ENCODE measurements at places on chromosomes 2 and 18. TPM values are rescaled to one million over a fixed set of nuclear protein-coding genes. Genes with fewer than 3 reads are reported as not detected.

The KLHL41 gene
- total RNA-seq = not detected

The CYP1B1 gene
- total RNA-seq = 36.3 TPM

The DYNAP gene
- not detected for total RNA-seq

The SULT1C4 gene
- not detected for total RNA-seq

The TUBA3E gene
- total RNA-seq = not detected

The B3GNT7 gene
- 14.0 TPM for total RNA-seq

The SCYGR3 gene
- total RNA-seq = not detected

The MYO7B gene
- total RNA-seq = not detected

The LAMA1 gene
- total RNA-seq = not detected

GRCh38 chr2:158936978-158937377 is 31.5 kb upstream of the TANC1 start:
- no peak overlapping the region for H3K27ac ChIP-seq
- no peak for DNase-seq
- H3K4me3 ChIP-seq = no peak overlapping the region

- H3K27ac ChIP-seq = no peak overlapping the region
- H3K4me1 ChIP-seq = no peaks in the 10 kb centered on the region
- H3K4me3 ChIP-seq = no peak overlapping the region
- no peaks in the 10 kb centered on the region for H3K27me3 ChIP-seq
Measured at GRCh38 chr2:23488584-23488983, 103.6 kb downstream of the KLHL29 start.

DNA sequence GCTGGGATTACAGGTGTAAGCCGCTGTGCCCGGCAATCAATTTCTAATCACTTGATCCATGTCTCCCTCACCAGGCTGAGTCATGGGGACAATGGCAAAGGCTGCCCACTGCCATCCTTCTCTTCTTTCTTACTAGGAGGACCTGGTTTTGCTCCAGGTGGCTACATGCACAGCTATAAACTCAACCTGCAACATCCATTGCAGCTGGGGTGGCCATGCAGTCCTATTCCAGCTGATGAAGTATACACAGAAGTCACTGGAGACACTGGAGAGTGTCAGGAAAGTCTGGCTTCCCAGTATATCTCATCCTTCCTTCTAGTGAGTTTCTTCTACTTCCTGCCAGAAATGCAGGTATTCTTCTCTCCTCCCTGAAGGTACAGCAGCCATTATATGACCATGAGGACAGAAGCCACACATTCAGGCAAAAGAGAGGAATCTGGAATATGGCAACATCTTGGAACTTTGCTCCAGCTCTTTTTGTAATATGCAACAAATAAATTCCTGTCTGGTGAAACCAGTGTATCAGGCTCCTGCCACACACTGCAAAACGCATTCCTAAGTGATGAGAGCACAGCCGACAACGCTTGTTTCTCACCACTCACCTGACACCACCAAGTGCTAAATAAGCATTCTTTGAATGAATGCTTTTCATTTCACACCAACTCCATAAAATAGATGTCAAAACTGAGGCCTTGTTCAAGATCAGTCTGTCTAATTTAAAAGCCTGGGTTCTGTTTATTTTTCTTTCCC is 32.3 kb downstream of the SCTR start:
- no peaks in the 10 kb centered on the region for H3K27me3 ChIP-seq
- peak; percentile 77 for DNase-seq
- peaks cover 34% of the 10 kb centered on the region for H3K4me1 ChIP-seq
- no peaks in the 10 kb centered on the region for H3K36me3 ChIP-seq
- H3K4me3 ChIP-seq = no peak overlapping the region

DNA sequence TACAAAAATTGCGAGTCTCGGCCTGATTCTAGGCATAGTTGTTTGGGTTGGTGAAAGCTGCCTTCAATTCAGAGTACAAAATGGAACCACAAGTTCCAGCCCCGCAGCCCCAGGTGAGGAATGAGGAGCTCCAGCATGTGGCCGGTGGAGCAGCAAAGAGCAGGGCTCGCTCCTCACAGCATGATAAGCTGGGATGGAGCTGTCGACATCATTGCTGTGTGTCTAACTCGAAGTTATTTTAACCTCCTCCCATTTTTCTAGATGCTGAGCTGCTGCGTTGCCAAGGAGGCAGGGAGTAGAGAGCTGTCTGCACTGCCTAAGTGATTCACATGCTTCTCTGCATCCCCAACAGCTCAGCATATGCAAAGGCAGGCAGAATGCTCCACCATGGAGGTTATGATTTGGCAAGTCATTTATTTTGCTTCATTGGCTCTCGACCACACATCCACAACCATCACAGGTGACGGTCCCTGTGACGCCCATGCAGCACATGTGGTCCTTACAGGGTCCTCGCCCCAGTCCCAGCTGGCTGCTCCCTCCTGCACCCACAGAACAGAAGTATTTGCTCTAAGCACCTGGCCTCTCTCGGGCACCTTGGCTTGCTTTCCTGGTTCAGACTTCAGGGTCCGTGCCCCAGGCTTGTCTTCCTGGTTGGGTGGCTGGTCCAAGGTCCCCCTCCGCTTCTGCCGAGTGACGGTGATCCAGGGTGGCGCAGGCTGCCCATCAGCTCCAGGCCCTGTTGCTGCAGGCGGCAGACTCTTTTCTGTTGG is 66.0 kb upstream of the MGAT4A start:
- H3K27me3 ChIP-seq = no peaks in the 10 kb centered on the region
- H3K36me3 ChIP-seq = 0 out of 2 replicates have a peak, but pooled peaks cover 4% of the 10 kb centered on the region
- H3K27ac ChIP-seq = no peak overlapping the region
- peaks cover 39% of the 10 kb centered on the region for H3K4me1 ChIP-seq
- no peak for DNase-seq

- peak overlapping the region; percentile 99 for H3K27ac ChIP-seq
- DNase-seq = peak; percentile 9
- peaks cover 4% of the 10 kb centered on the region for H3K36me3 ChIP-seq
- no peak overlapping the region for H3K4me3 ChIP-seq
Measured at GRCh38 chr2:142973160-142973821, 95.8 kb downstream of the KYNU start.

DNA sequence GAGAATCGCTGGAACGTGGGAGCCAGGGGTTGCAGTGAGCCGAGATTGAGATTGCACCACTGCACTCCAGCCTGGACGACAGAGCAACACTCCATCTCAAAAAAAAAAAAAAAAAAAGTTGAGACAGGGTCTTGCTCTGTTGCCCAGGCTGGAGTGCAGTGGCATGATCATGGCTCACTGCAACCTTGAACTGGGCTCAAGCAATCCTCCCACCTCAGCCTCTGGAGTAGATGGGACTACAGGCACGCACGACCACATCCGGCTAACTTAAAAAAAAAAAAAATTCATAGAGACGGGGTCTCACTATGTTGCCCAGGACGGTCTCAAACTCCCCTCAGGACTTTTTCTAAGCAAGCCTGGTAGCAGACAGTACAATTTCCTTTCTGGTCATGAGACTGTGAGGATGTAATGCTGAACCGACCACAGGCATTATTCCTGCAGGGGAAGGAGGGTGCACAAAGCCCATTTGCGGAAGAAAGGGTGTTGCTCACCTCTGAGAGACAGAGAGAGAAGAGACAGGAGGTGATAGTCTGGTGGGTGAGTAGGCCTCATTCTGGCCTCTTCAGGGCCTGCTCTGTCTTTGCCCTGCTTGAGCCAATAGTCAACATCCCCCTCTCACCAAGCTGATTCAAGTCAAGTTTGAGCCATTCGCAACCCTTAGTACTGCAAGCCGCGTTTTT is 205.3 kb downstream of the ZFP36L2 start:
- no peaks in the 10 kb centered on the region for H3K27me3 ChIP-seq
- no peak overlapping the region for H3K4me3 ChIP-seq
- peaks cover 35% of the 10 kb centered on the region for H3K4me1 ChIP-seq
- H3K27ac ChIP-seq = no peak overlapping the region

GRCh38 chr2:8677646-8678592 is 3.9 kb upstream of the ID2 start:
- no peaks in the 10 kb centered on the region for H3K4me1 ChIP-seq
- H3K27ac ChIP-seq = no peak overlapping the region
- no peak for DNase-seq
- H3K36me3 ChIP-seq = no peaks in the 10 kb centered on the region

- no peak for DNase-seq
- no peak overlapping the region for H3K27ac ChIP-seq
- peaks cover 10% of the 10 kb centered on the region for H3K36me3 ChIP-seq
Measured at GRCh38 chr2:36502081-36502480, 95.9 kb downstream of the FEZ2 start.

- peak overlapping the region; percentile 71 for H3K27ac ChIP-seq
- peak overlapping the region; percentile 87 for H3K4me3 ChIP-seq
- peaks cover 30% of the 10 kb centered on the region for H3K4me1 ChIP-seq
Measured at GRCh38 chr2:112055730-112056625, 909 bp downstream of the TMEM87B start.

DNA sequence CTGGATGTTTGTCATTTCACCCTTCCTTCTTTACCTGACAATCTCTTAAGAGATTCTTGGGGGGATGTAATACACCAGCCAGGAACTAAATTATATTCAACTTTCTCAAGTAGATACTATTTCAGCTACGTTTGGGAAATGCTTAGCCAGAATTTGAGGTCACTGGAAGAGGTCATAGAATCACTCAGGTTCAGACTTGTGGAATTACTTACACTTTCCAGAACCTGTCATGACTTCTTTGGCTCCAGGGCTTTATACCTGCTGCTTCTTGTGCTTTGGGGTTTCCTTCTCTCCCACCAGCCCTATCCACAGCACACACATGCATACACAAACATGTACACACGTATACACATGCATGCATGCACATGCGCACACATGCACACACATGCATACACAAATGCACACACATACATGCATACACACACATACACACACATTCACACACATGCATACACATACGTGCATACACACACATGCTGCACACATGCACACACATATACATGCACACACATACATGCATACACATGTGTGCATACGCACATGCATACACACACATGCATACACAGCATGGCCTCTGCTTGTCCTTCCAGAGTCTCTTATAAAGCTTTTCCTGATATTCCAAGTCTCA is 23.5 kb upstream of the ANXA4 start:
- no peak for DNase-seq
- H3K4me3 ChIP-seq = no peak overlapping the region

- peaks cover 27% of the 10 kb centered on the region for H3K4me1 ChIP-seq
- H3K27ac ChIP-seq = no peak overlapping the region
- no peak for DNase-seq
- no peaks in the 10 kb centered on the region for H3K36me3 ChIP-seq
- H3K4me3 ChIP-seq = no peak overlapping the region
Measured at GRCh38 chr2:11679486-11680181, 9.6 kb upstream of the NTSR2 start.

DNA sequence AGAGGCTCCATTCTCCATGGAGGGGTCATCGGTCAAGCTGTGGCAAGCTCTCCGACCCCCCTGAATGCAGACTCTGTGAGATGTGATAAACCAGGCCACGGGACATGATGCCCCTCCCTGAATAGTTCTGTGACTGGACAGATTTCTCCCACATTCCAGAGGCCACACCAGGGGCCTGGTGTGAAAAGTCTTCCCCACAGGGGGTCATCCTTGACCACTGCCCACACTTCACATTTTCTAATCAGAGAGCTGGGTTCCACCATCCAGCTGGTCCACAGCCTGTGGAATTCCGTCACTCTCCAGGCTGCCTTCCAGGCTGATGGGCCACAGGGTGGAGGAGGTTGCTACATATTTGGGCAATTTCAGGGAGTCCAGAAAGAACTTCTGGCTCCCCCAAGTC is 51.3 kb upstream of the CYRIA start:
- no peak for DNase-seq
- no peaks in the 10 kb centered on the region for H3K27me3 ChIP-seq
- H3K4me1 ChIP-seq = no peaks in the 10 kb centered on the region
- no peak overlapping the region for H3K4me3 ChIP-seq
- H3K36me3 ChIP-seq = no peaks in the 10 kb centered on the region

DNA sequence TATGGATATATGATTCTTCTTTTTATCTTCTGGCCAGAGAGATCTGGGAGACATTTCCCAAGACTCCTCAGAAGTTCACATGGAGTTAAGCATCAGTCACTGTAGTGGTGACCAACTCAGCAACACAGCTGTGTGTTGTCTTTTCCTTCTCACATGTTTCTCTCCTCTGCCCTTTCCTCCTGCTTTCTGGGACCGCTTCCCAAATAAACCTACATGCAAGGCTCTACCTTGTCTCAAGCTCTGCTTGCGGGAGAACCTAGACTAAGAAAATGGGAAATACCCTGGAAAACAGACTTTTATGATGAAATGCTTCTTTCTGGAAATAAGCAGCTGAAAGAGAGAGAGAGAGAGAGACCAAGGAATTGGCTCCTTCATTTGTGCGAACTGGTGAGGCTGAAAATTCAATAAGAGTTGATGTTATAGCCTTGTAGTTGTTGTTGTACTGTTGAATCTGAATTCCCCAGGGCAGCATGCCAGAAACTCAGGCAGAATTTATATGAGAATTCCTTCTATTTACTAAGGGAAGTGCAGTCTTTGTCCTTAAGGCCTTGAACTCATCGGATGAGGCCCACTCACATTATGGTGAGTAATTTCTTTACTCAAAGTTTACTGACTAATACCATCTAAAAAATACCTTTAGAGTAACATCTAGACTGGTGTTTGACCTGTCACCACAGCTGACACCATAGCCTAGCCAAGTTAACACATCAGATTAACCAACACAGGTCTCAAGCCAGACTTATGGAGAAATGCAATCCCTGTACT is 22.7 kb upstream of the DSC1 start:
- no peaks in the 10 kb centered on the region for H3K27me3 ChIP-seq
- H3K4me1 ChIP-seq = peaks cover 3% of the 10 kb centered on the region
- H3K36me3 ChIP-seq = no peaks in the 10 kb centered on the region
- no peak overlapping the region for H3K4me3 ChIP-seq
- H3K27ac ChIP-seq = no peak overlapping the region

DNA sequence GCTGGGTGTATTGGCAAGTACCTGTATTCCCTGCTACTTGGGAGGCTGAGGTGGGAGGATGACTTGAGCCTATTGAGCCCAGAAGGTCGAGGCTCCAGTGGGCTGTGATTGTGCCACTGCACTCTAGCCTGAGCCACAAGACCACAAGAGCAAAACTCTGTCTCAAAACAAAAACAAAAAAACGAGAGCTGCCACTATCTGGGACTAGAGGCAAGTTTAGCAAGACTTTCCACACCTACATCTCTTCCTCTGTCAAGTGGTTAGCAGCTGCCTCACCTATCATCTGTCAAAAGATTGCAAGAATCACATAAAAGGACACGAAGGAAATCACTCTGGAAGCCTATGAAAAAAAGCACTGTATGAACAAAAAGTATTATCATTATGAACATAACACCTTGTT is 55.2 kb upstream of the RIOK3 start:
- no peak overlapping the region for H3K4me3 ChIP-seq
- H3K27me3 ChIP-seq = no peaks in the 10 kb centered on the region
- H3K27ac ChIP-seq = no peak overlapping the region
- DNase-seq = no peak
- H3K36me3 ChIP-seq = no peaks in the 10 kb centered on the region

- H3K27ac ChIP-seq = no peak overlapping the region
- H3K4me1 ChIP-seq = no peaks in the 10 kb centered on the region
- no peaks in the 10 kb centered on the region for H3K27me3 ChIP-seq
- H3K4me3 ChIP-seq = no peak overlapping the region
Measured at GRCh38 chr2:166332106-166332505, 43.6 kb downstream of the SCN9A start.

- H3K36me3 ChIP-seq = no peaks in the 10 kb centered on the region
- H3K27ac ChIP-seq = no peak overlapping the region
- no peak for DNase-seq
- peaks cover 22% of the 10 kb centered on the region for H3K27me3 ChIP-seq
- H3K4me3 ChIP-seq = no peak overlapping the region
Measured at GRCh38 chr2:174333372-174334277, 1.1 kb upstream of the SP9 start.

GRCh38 chr2:179429060-179429471 is 164.4 kb upstream of the SESTD1 start:
- no peaks in the 10 kb centered on the region for H3K36me3 ChIP-seq
- H3K4me3 ChIP-seq = no peak overlapping the region
- no peak for DNase-seq
- H3K4me1 ChIP-seq = no peaks in the 10 kb centered on the region

- H3K4me3 ChIP-seq = no peak overlapping the region
- peaks cover 20% of the 10 kb centered on the region for H3K4me1 ChIP-seq
Measured at GRCh38 chr2:74693668-74694067, 39.6 kb downstream of the SEMA4F start.
